ENCODE measurements at places on chromosomes 1 and 21. TPM values are rescaled to one million over a fixed set of nuclear protein-coding genes. Genes with fewer than 3 reads are reported as not detected.

DNA sequence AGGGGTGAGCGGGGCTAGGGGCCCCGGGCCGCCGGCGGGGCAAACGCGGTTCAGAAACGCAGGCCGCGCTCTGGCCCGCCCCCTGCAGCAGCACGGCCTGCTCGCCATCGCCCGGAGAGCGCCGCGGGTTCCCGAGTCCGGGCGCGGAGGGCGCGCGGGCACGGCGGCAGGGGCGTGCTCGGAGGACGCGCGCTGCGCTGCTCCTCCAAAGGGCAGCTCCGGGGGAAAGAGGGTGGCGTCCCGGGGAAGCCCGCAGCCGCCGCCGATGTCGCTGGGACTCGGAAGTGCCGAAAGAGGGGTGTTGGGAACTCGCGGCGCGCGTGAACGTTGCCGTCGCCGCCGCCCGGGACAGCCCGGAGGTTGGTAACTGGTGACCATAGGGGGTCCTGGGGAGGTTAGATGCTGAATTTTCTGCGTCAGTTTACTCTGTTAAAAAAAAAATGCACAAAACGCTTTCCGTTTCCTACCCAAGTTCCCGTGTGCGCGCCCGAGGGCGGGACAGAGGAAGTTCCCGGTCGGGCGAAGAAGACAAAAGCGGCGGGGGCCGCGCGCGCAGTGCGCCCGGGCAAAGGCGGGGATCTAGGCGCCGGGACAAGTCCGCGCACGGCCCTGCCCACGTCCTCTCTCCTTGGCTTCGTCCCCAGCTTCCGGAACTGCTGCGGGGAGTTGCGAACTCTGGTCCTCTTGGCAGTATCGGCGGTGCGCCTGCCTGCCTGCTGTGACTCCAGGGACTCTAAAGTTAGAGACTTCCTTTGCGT lies at the start of gene HHAT:
Gene HHAT (plus strand): TSS at position 157 of the 758 bp plus-strand sequence. CDS start 20,074 bp downstream, outside the sequence.
- DNase-seq: no peak

GRCh38 chr1:36367798-36368197 lies 17.9 kb downstream of the STK40 start:
- DNase-seq: no peak

Gene SLX9
- total RNA-seq: 26.5 TPM

DNA sequence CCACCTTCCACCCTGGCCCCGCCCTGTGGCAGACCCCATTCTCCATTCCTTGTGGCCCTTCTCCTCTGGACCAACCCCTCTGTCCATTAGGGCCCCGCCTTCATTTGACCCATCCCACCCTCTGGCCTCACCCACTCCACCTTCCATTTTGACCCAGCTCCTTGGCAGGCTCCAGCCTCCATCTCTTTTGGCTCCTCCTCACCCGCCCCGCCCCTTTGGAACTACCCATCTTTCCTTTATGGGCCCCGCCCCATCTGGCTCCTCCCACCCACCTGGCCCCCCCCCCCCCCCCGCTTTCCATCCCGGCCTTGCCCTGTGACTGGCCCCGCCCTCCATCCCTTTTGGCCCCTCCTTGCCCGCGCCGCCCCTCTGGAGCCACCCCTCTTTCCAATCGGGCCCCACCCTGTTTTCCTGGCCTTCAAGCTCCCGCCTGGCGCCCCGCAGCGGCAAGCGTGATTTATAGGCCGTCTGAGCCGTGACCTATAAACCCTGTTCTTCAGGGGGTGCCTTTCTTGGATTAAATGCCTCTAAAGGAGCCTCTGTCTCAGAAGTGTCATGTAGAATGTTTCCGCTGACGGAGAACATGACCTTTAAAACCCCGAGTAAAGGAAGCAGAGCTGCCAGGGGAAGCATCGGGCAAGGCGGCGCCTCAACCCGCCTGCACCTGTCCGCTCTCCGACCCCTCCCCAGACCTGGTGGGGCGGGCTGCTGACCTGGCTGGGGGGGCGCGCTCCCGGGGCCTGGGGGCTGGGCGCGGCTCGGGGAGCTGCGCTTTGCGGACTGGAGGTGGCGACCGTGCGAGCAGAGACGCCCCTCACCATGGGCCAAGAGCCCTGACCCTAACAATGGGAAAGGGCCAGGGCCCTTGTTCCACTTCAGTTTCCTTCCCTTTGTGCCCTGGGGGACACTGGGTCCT lies 178.0 kb downstream of the CAMTA1 start:
- DNase-seq: no peak

GRCh38 chr1:206685769-206686477 lies 1.2 kb downstream of the MAPKAPK2 start:
- DNase-seq: no peak

Gene PCP4
- not detected for total RNA-seq

DNA sequence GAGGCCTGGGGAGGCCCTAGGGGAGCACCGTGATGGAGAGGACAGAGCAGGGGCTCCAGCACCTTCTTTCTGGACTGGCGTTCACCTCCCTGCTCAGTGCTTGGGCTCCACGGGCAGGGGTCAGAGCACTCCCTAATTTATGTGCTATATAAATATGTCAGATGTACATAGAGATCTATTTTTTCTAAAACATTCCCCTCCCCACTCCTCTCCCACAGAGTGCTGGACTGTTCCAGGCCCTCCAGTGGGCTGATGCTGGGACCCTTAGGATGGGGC lies 5.2 kb downstream of the ELF3 start:
- DNase-seq: no peak

DNA sequence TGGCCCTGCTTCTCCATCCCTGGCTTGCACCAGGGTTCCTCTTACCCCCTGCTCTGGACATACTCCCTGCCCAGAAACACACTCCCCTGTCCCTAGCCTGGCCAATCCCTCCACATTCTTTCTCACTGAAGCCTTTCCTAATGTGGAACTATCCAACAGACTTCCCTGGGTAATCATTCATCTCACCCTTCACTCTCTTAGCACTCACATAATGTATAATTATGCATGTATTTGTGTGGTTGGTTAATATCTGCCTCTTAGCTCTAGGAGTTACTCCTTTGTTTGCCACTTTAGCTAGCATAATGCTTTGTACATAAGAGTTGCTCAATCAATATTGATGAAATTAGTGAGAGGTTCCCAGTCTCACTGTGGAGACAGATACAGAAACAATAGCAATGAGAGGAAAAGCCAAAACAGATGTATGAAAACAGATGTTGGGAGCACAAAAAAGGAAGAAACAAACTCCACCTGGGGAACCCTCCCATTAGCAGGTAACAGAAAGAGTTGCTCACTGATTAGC lies 76.9 kb upstream of the WARS2 start:
- no peak for DNase-seq

Gene A3GALT2
- total RNA-seq: not detected

Gene TNFRSF8
- total RNA-seq: not detected

DNA sequence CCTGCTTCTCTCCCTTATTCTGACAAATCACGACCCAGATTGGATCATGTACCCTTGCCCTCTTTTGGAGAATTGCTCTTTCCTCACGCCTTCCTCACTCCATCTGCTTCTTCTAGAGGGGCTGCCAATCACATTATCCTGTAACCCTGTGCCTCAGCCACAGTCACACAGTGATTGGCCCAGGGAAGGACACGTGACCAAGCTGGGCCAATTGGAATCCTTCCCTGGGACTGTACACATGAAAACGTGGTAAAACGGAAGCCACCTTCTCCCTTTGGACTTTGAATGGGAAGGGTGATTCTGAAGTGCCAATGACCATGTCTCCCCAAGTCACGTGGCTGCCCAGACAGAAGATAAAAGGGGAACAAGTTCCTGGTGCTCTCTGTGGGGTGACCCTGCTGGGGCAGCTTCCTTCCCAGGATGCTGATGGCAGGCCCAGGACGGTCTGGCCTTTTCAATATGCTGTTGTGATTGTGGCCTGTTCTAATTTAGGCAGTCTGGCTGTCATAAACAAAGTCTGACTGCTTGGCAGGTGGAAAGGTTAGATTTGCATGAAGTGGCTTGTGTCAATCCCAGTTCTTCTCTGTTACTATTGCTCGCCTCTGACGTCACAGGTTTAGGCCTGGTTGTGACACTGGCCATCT lies 92.9 kb downstream of the UBIAD1 start:
- no peak for DNase-seq

- no peak for DNase-seq
These were observed 304.4 kb downstream of the NFIA start for GRCh38 chr1:61386770-61387169.

Gene OLFML3
- total RNA-seq: 8.6 TPM

- no peak for DNase-seq
These were observed 180.5 kb upstream of the GORAB start for GRCh38 chr1:170351366-170351946.

Gene GPR3
- total RNA-seq: 0.44 TPM

Gene MYOG
- not detected for total RNA-seq

Gene USP24
- 28.2 TPM for total RNA-seq

GRCh38 chr1:111101854-111102642 lies 37.8 kb downstream of the DRAM2 start:
- DNase-seq: no peak

DNA sequence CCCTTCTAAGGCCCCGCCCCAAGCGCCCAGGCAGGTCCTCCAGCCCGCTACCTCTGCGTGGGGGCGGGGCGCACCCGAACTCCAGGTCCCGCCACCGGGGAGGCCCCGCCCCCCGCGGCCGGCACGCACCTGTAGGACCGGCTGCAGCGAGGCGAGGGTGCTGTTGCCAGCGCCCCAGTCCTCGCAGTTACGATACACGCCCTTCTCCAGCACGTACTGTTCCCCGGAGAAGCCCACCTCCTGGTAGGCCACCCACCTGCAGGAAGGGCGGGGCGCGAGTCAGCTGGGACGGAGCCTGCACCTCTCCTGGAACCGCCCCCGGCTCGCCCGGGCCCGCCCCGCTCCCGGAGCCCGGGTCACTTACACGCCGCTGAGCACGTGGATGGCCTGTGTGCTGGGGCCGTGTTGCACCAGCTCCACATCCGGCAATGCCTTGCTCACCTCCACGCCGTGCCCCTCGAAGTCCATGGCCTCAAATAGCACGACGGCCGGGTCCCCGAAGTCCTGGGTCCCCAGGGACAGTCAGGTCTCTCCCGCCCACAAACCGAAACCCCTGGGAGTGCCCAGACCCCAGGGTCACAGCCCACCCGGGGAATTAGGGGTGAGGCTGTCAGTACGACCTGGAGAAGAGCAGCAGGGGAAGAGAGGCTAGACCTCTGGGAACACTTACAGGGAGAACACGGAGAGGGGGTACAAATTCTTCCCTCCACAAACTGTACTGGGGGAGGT lies 17.3 kb downstream of the CRYBG2 start:
- no peak for DNase-seq

GRCh38 chr1:245881767-245882391 lies 625.2 kb downstream of the SMYD3 start:
- DNase-seq: no peak

GRCh38 chr1:45170151-45170742 lies 36.2 kb downstream of the ZSWIM5 start:
- no peak for DNase-seq

Gene LCE3E
- total RNA-seq: not detected

GRCh38 chr1:921011-921837 lies 2.5 kb upstream of the SAMD11 start:
- DNase-seq: no peak

DNA sequence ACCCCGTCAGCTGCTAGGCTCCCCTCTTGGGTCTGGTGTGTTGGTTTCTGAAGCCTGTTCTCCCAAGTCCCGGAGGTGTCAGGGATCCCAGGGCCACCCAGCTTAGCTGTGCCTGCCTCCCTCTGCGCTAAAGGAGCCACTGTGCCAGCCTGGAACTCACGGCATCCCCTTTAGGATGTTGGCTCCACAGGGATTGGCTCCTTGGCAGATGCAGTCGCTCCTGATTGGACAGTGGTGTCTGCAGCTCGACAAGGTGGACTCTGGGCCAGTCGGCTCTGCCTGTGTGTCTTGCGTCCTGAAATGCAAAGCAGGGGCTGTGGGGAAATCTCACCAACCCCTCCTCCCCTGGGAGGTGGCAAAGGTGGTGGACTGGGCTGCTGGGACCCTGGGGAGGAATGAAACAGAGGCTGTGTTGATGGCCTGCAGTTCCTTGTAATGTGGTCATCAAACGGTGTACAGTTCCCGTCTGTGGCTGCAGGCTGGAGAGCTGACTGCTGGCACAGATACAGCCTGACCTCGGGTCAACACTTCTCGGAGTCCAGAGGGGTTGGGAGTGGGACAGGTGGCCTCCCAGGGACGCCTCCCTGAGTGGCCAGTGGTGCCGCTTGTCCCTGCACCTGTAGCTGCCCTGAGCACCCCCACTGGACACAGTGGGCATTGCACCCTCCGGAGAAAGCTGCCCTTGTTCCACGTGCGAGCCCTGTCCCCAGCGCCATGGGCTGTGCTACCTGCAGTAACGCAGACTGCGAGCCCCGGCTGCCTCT lies 11.5 kb upstream of the KCNAB2 start:
- DNase-seq: no peak

Gene MINDY1
- total RNA-seq: 17.9 TPM

DNA sequence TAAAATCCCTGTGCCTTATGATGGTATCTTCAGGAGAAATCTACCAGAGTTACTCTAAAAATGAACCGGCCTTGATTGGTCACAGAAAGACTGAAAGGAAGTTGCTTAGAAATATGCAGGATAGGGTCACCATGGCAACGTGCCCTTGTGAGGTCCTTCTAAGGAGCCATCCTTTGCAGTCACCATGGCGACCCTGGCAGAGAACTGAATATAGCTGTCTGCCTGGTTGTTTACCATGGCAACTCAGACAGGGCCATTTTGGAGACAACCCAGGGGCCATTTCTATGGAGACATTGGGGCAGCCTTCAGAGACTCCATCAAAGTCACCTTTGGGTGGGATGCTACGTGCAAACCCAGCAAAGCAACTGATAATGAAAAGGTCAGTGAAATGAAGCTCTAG lies 43.0 kb downstream of the SNX7 start:
- no peak for DNase-seq

DNA sequence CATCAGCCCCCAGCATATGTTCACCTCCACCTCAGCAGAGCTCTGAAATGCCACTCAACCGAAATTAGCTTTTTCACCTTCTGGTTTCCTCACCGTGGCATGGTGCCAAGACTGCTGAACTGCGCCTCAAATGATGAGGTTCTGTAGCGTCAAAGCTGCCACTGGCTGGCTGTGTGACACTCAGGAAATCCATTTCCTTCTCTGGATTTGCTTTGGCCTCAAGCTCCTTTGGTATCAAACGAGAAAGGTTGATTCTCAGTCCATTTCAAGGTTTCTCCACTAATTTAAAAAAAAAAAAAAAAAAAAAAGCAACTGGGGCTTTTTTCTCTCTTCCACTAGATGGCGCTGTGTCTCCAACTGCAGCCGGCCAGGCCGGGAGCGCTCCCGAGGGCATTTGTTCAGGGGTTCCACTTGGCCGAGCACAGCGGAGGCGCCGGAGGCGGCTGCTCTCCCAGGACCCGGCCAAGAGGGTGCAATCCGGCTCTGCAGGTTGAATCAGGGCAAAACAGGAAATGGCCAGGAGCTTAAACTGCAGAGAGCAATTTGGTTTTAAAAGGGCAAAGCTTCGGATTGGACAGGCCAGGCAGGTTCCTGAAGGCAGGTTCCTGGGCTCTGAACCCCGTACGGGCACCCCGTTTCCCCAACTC lies 26.5 kb upstream of the PLA2G2C start:
- DNase-seq: no peak

Data from glomerular endothelial cell (primary cell).